ENCODE measurements at places on chromosomes 1 and 21. TPM values are rescaled to one million over a fixed set of nuclear protein-coding genes. Genes with fewer than 3 reads are reported as not detected.

VHLL gene
- not detected for total RNA-seq

FAAH gene
- total RNA-seq, result 0.82 TPM

SH3BGR gene
- 1.1 TPM for total RNA-seq

TRIM17 gene
- not detected for total RNA-seq

CSMD2 gene
- not detected for total RNA-seq

LCE1D gene
- total RNA-seq, result not detected

KRTAP20-4 gene
- total RNA-seq, result not detected

C1orf185 gene
- total RNA-seq, result not detected

LORICRIN gene
- not detected for total RNA-seq

INAVA gene
- 43.7 TPM for total RNA-seq

KRTAP20-3 gene
- not detected for total RNA-seq

BTBD19 gene
- total RNA-seq, result 2.4 TPM

SCP2 gene
- total RNA-seq, result 68.4 TPM

CREG1 gene
- 86.1 TPM for total RNA-seq

FCER1A gene
- total RNA-seq, result not detected

PLA2G4A gene
- total RNA-seq, result 12.5 TPM

PPIH gene
- total RNA-seq, result 65.4 TPM

DDR2 gene
- total RNA-seq, result 0.67 TPM

MROH9 gene
- total RNA-seq, result not detected

DNTTIP2 gene
- 50.8 TPM for total RNA-seq

BARHL2 gene
- total RNA-seq, result not detected

FCRL5 gene
- not detected for total RNA-seq

BCAN gene
- 0.08 TPM for total RNA-seq

GPN2 gene
- total RNA-seq, result 27.9 TPM

RNF19B gene
- 22.4 TPM for total RNA-seq

KDF1 gene
- total RNA-seq, result not detected

CD84 gene
- total RNA-seq, result not detected

TP73 gene
- total RNA-seq, result 0.62 TPM

SHISAL2A gene
- total RNA-seq, result not detected

TAS1R1 gene
- total RNA-seq, result not detected

S100A7A gene
- total RNA-seq, result not detected

AGRN gene
- 83.1 TPM for total RNA-seq

POU3F1 gene
- not detected for total RNA-seq

MCOLN2 gene
- total RNA-seq, result 2.7 TPM

SUSD4 gene
- total RNA-seq, result 0.82 TPM

LAMC1 gene
- total RNA-seq, result 136 TPM

THEM5 gene
- total RNA-seq, result not detected

TRAF3IP3 gene
- total RNA-seq, result not detected

SNAP47 gene
- total RNA-seq, result 30.1 TPM

OR2T11 gene
- total RNA-seq, result not detected

IGFN1 gene
- total RNA-seq, result 1.3 TPM

HSD11B1 gene
- total RNA-seq, result not detected

CSDE1 gene
- 127 TPM for total RNA-seq

RPTN gene
- total RNA-seq, result not detected

RNU11 gene
- total RNA-seq, result not detected

C1orf87 gene
- total RNA-seq, result not detected

HP1BP3 gene
- total RNA-seq, result 114 TPM

OPRD1 gene
- total RNA-seq, result 0.06 TPM

All from A549 treated with CpdA at 1 μM for 4 hours (cell line).